ENCODE measurements at places on chromosomes 7 and 10. TPM values are rescaled to one million over a fixed set of nuclear protein-coding genes. Genes with fewer than 3 reads are reported as not detected.

The EBF3 gene
- 0.80 TPM for total RNA-seq

The MEOX2 gene
- total RNA-seq = 0.42 TPM

The RINT1 gene
- 17.2 TPM for total RNA-seq

GRCh38 chr7:18530224-18531179, 35.0 kb downstream of the HDAC9 start:
- no peak overlapping the region for H3K27ac ChIP-seq
- H3K4me1 ChIP-seq = no peaks in the 10 kb centered on the region
- no peaks in the 10 kb centered on the region for H3K27me3 ChIP-seq
- no peak for DNase-seq

GRCh38 chr7:73991522-73992100, 36.4 kb upstream of the ELN start:
- no peaks in the 10 kb centered on the region for H3K4me1 ChIP-seq
- H3K36me3 ChIP-seq = no peaks in the 10 kb centered on the region

GRCh38 chr7:12244694-12245093, 33.6 kb downstream of the TMEM106B start:
- no peaks in the 10 kb centered on the region for H3K4me1 ChIP-seq
- no peak overlapping the region for H3K27ac ChIP-seq
- no peaks in the 10 kb centered on the region for H3K36me3 ChIP-seq
- no peaks in the 10 kb centered on the region for H3K27me3 ChIP-seq
- DNase-seq = no peak

DNA sequence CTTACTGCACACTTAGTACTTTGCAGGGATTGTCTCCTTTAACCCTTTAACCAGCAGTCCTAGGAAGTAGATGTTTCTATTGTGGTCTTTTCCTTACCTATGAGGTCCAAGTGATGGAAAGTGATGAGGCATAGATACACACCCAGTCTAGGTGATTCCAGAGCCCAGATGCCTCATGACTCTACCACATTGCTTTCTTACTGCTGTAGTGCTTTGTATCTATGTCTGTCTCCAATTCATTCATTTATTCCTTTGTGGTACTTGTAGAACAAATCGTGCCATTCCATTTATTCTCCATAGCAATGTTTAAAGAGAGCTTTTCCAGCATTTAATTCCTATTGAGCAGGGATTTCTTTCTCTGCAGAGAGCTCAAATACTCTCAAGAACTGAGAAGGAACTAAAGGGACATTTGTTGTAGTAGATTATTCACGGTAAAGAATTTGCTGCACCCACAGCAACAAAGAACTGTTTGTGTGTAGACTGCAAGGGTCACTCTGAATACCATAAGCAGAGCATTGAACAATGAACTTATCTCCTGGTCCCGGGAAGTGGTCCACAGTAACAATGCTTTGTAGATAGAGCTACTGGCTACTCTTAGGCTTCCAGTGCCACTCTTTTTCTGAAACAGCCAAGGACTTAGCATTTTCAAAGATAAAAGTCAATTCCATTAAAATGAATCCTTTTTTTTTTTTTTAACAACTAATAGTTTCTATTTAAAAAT, 337.0 kb downstream of the PTEN start:
- no peaks in the 10 kb centered on the region for H3K27me3 ChIP-seq
- H3K36me3 ChIP-seq = no peaks in the 10 kb centered on the region
- H3K4me1 ChIP-seq = no peaks in the 10 kb centered on the region
- H3K4me3 ChIP-seq = no peak overlapping the region
- no peak overlapping the region for H3K27ac ChIP-seq

Measured in colonic mucosa (tissue), 4 donors.